NCI-H1092 (cell line): ENCODE measurements at places on chromosomes 1 and 21.

GRCh38 chr1:93159337-93159736 lies 20.9 kb downstream of the TMED5 start:
- no peak for DNase-seq

DNA sequence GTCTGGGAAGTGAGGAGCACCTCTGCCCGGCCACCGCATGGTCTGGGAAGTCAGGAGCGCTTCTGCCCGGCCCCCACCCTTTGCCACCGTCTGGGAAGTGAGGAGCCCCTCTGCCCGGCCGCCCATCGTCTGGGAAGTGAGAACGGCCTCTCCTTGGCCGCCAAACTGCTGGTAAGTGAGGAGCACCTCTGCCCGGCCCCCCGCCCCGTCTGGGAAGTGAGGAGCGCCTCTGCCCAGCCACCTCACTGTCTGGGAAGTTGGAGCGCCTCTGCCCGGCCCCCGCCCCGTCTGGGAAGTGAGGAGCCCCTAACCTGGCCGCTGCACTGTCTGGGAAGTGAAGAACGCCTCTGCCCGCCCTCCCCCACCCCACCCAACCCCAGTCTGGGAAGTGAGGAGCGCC lies 22.6 kb downstream of the KCNH1 start:
- DNase-seq: no peak

DNA sequence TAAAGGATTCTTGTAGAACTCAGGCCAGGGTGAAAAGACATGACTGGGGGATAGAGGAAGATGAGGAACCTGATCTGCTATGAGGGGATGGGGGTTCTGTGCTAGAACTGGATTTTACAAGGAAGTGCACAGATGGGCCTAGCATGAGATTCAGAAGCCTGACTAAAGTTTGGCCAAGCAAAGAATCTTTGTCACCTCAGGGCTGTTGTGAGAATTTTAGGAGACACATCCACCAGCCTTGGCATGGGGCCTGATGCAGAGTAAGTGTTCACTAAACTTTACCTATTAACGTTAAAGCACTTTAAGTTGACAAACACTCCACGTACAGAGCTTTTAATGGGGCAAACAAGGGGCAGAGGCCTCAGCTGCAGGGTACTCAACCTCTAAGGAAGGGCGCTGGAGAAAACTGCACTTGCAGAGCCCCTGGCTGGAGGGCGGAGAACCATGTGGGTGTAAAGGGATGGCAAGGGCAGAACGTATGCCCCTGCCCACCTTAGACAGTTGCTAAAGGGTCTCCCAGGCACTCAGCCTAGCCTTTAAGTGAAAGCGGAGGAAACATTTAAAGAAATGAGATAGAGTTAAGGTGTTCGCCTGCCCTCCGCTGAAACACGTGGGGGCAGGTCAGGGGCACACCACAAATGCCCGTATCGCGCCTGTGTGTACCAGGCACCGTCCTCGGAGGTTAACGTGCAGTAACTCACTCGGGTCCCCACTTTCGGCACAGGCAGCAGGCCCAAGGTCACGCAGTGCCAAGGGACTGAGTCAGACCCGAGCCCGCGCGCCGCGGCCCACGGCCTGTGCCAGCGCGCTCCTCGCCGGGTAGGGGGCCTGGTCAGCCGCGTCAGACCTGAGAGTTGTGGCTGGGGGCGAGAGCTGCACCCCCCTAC lies 990 bp upstream of the MRPS6 start:
- DNase-seq: no peak

DNA sequence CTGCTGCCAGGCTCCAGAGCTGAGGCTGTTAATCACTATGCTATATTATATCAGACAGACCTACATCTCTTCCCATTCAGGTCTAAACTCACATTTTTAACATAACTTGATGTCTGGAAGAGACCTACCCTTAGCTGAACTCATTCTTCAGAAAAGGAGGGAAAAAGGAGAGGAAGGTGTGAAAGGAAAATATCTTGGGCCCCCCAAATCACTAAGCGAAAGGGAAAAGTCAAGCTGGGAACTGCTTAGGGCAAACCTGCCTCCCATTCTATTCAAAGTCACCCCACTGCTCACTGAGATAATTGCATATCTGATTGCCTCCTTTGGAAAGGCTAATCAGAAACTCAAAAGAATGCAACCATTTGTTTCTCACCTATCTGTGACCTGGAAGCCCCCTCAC lies 222.2 kb downstream of the ASTN1 start:
- DNase-seq: no peak

GRCh38 chr1:21783679-21784603 lies 992 bp upstream of the USP48 start:
- DNase-seq: no peak

DNA sequence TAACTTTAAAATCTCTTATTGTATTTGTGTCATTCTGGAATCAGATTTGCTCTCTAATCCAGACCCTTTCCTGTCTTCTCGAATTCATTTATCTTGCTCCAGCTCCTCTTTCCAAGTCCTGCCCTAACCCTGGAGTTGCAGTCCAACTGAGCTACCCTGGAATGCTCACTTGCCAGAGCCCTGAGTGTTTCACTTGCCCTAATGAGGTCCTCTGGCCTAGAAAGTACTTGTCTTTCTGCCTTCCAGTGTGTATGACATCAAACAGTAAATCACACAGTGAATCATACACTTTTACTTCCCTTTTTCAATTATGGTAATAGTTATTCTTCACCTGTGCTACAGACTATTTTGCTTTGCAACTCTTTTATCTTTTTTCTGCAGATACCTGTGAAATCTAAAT lies 96.9 kb downstream of the NEK7 start:
- DNase-seq: no peak

GRCh38 chr21:33824156-33824941 lies 91.3 kb downstream of the ATP5PO start:
- no peak for DNase-seq

DNA sequence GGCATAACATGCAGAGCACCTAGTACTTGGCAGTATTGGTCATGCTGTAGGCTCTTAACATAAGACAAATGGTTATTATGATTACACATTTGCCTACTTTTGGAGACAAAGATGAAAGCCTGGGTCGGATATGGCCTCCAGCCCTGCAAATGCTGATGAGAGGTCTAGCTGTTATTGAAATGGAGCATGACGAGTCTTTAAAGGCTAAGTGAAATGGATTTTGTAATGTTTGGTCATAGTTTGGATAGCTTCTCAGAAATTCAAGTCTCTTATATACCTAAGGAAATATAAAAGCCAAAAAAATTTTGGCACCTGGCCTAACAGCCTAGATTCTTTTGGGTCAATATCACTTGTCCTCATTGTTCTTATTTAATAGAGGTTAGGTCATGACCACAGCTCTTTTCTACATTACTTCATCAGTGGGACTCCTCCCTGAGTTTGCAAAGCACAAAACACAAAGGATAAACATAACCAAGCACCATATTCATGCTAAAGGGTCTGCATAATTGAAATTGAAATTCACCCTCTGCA lies 69.2 kb upstream of the WLS start:
- DNase-seq: no peak

GRCh38 chr1:41712695-41713094 lies 206.0 kb downstream of the HIVEP3 start:
- DNase-seq: no peak

DNA sequence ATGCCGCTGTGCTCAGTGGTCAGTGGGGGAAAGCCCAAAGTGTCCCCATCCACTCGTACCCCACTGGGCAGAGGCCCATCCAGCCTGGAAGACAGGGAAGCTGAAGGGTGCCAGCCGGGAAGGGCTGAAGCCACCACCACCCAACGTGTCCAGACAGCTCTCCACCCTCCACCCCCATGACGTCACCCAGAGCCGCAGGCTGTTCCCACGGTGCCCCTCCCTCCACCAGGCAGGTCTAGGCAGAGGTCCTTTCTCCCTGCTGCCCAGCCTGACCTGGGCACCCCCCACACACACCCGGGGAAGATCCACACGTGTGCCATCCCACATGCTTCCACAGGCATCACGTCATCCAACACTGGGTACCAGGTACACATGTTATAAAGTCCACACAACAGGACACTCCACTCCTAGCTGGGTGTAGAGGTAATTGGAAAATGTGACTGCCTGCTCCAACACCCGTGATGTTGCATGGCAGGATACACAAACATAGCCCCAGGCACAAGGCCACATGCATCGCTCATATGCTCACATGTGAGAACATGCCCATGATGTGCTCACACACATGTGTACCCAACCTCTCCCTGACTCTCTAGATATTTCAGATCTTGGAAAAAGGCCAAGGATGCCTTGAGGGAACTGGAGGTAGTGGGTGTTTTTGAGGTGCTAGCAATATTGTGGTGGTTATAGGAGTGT lies 5.1 kb upstream of the ARHGAP30 start:
- no peak for DNase-seq

GRCh38 chr1:50973255-50973654 lies 3.2 kb downstream of the CDKN2C start:
- DNase-seq: no peak
